ENCODE measurements at places on chromosomes 16 and 17. TPM values are rescaled to one million over a fixed set of nuclear protein-coding genes. Genes with fewer than 3 reads are reported as not detected.

DNA sequence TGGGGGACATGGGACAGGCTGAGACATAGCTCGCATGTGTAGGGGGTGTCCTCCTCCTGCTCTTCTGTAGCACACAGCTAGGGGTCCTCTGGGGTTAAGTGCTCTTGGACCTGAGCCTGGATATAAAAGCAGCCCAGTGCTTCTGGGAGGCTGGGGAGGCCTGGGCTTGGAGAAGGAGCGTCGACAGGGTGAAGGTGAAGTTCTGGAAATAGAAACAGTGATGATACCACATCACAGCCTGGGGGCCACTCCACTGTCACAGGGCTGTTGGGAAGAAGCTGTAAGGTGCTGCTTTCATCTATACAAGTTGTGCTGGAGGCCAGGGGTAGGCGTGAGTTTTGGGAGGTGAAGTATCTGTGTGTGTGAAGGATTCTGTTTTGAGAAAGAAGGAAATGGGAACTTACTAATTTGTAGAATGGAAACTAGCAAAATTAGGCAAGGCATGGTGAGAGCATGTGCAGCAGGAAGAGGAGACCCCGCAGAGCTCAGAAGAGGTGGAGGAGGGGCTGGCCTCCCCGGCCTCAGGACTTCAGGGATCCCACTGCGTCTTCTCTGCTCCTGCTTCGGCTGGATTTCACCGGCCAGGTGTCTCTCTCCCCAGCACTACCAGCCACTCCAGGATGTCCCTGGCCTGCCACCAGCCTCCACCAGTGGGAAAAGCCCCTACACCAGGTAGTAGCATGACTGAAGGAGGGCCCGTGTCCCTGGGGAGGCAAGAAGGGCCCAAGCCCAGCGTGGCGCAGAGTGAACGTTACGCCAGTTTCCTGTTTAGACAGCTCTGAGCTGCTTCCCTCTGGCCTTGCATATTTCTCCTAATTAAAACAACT lies 19.4 kb downstream of the PLCG2 start:
- no peak for DNase-seq

DNA sequence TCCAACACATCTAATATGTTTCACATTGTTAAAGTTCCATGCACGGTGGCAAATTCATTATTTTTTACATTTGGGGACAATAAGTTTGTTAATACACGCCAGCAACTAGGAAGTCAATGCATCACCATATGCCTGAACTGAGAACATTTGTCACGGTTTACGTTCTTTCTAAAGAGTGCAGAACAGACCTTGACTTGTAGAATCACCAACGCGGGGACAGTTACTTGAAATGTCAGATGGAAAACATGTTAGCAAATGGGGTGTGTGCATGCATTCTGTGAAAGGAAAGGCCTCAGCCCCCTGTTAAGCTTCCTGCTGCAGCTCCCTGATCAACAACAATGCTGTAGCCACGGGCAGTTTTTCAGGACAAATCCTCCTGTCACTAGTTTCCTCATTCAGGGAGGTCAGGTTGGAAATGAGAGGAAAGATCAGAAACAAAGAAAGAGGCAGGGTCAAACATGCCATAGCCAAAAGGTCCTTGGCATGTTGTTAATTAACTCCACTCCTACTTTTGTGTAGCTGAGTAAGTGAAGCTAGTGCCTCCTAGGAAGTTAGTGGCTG lies 18.4 kb downstream of the SMIM36 start:
- DNase-seq: no peak

DNA sequence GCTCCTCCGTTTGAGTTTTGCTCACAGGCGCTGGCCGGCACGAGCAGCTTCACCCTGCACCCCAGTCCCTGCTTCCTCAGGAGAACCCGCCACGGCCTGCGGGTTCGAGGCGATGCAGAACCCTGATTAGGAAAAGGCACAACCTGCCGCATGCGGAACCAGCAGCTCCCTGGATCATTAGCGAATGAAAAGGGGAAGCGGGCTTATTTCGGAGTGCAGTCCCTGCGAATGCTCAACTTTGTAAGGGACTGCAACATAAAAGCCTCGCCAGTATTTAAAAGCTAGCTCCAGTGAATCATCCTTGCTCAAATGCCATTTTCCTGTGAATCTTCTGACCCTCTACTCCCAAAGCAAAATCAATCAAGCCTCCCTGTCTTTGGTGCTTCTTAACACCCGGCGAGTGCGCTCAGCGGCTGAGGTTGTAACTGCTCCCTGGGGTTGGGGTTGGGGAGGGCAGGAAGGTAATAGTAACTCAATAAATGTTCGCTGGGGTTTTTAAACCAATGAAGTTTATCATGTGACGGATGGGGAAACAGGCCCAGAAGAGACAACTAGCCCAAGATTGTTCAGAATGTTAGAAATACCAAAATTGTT lies 678 bp upstream of the AKAP10 start:
- DNase-seq: no peak

- DNase-seq: no peak
Observed at GRCh38 chr17:50532452-50533024, at the start of gene EPN3. EPN3 (plus strand) TSS chr17:50532735; CDS start chr17:50536557, 3,822 bp downstream.

DNA sequence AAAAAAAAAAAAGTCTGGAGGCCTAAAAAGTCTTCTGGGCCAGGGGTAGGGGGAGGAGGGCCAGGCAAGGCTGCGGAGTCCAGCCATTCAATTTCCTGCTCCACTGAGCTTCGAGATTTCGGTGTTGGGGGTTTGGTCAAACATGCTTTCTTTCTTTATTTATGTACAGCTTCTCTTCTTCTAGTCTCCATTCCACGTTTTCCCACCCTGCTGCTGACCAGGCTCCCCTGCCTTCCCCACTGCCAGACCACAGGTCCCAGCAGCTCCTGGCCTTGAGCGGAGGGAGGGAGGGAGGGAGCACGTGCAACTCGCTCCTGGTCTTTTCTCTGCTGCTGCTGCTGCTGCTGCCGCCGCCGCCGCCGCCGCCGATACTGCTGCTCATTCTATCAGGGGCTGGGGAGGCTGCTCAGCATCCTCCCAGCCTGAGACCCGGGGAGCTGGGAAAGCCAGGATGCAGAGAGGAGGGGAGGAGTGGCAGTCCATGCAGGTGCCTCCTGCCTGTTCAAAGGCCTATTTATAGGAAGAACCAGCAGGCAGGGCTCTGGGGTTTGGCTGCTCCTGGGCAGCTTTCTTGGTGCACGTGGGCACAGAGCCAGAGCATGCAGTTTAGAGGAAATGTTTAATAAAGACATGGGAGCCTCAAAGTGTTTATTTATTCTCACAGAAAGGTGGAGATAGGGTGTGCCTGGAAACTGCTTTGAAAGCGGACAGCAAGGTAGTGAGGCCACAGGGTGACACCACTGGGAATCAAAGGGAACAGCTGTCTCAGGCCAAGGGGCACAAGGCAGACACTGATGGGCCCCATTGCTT lies 23.4 kb upstream of the ZFHX3 start:
- DNase-seq: no peak

DNA sequence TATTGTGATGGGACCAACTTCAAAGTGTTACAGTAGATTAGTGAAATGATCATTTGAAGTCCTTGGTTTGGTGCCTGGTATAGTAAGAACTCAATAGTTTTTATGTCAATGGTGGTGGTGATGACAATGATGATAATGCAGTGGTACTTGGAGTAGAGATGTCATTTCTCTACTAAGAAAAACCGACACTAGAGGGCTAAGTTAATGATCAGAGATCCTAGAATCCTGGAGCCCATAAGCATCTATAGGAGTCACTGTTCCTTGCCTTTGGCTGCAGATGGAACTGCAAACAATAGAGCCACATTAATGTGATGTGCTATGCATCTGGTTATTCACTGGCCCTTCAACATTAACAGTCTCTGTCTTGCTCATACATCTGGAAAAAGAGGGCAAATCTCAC lies 103.8 kb downstream of the ANKFN1 start:
- no peak for DNase-seq

DNA sequence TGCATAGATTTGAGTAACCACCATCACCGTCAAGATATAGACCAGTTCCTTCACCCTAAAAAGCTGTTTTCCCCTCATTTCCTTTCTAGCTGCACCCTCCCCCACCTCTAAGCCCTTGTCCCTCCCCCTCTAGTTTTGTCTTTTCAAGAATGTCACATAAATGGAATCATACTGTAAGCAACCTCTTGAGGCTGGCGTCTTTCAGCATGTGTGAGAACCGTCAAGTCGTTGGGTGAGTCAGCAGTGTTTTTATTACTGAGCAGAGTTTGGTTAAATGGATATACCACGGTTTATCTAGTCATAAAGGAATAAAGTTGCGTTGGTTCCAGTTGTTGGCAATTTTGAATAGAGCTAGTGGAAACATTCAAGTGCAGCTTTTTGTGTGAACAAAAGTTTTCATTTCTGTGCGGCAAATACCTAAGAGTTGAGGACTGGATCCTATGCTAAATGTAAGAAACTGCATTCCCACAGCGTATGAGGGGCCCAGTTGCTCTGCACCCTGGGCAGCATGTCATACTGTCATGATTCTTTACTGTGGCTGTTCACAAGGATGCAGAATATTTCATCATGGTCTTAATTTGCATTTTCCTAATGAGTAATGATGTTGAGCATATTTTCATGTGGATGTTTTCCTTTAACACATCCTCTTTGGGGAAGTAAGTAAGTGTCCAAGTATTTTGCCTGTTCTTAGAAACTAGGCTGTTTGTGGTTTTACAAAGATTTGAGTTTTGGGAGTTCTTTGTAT lies 264.3 kb downstream of the CPPED1 start:
- DNase-seq: no peak

- DNase-seq: no peak
Observed at GRCh38 chr17:67107171-67107570, 62.8 kb downstream of the CACNG1 start.

CORO6 gene
- 5.7 TPM for total RNA-seq

Data from skin of body (tissue), 3 donors.